GM13977 (cell line): ENCODE measurements at places on chromosomes 2 and 18.
A peak's percentile ranks its signal among the peaks of the same experiment; 100 is the strongest.

DNA sequence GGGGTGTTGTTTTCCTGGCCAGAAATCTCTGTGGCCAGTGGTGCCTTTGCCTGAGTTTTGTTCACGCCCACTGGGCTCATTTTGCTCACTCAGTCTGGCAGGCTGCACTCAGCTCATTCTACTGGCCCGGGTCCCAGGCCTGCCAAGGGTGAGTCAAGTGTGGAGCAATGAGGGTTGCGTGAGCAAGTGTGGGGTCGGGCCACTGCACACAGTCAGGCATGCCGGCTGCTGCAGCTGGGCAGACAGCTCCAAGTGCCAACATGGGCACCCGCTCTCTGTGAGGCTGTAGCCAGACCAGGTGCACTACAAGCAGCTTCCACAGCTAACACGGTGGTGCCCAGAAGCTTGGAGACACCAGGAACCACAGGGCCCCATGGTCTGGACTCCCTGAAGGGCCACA, 801.1 kb upstream of the RAB6C start:
- no peak for DNase-seq

- no peak for DNase-seq
Measured at GRCh38 chr2:99200076-99200800, 19.3 kb downstream of the MRPL30 start.

GRCh38 chr18:58054041-58054781, 10.2 kb downstream of the NEDD4L start:
- no peak for DNase-seq

DNA sequence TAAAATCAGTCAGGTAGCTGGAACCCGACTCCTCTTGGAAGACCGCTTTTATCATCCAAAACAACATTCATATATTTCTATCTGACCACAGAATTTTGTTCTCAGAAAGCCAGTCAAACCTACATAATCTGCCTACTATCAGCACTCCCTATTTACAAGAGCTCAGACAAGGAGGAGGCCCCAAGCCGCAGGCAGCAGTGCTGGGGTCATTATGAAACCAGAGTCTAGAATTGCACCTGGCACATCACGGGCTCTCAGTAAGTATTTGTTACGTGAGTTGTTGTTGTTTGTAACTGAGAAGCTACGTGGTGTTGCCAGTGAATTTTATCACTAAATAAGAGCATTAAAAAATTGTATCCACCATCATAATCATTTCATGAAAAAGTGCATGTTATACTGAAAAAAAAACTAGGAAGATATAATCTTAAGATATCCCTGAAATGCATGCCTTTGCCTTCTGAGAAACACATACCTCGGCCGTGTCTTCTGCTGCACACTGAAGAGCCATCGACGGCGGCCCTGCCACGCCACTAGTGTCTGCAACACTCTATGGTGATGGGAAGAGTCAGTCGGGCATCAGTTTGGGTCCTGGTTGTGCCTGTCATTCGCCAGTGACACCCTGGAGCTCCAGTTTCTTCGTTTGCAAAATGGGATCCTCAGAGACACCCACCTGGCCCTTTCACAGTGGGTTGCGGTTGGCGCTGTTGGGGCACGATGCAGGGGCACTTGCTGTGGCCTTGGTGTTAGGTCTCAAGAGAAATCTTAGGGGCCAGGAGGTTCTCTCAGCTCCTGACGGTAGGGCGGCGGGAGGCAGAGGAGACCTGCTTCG, 505.9 kb downstream of the EIPR1 start:
- DNase-seq, result no peak

DNA sequence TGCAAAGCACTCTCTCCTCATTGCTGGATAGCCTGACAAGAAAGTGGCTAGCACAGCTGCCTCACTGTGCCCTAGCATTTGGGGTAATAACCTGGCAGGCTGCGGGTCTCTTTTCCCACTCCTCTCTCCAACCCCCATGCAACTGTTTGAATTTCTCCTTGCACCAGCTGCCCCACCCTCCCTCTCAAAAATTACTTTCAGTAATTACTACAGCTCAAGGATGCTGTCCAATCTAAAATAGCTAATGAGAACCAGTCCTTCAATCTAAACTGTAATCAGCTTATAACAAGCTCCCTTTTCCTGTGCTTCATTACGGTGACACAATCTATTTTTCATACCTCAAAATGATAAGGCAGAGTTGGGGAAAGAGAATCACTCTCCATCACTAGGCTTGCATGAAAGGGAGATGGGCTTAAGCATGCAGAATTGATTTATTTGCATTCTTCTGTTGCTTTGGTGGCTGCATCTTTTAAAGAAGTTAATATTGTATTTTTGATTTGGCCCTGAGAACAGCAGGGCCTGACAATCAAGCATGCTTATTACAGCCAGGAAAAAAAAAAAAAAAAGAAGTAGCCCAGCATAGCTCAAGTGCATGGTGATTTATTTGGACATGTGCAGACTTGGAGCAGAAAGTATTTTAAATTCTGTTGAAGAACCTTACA, 881.8 kb downstream of the SLC4A3 start:
- DNase-seq, result no peak

GRCh38 chr2:48845684-48846083, 90.2 kb upstream of the LHCGR start:
- no peak for DNase-seq

- DNase-seq, result no peak
Measured at GRCh38 chr2:55416786-55417568, 2.7 kb downstream of the CCDC88A start.

DNA sequence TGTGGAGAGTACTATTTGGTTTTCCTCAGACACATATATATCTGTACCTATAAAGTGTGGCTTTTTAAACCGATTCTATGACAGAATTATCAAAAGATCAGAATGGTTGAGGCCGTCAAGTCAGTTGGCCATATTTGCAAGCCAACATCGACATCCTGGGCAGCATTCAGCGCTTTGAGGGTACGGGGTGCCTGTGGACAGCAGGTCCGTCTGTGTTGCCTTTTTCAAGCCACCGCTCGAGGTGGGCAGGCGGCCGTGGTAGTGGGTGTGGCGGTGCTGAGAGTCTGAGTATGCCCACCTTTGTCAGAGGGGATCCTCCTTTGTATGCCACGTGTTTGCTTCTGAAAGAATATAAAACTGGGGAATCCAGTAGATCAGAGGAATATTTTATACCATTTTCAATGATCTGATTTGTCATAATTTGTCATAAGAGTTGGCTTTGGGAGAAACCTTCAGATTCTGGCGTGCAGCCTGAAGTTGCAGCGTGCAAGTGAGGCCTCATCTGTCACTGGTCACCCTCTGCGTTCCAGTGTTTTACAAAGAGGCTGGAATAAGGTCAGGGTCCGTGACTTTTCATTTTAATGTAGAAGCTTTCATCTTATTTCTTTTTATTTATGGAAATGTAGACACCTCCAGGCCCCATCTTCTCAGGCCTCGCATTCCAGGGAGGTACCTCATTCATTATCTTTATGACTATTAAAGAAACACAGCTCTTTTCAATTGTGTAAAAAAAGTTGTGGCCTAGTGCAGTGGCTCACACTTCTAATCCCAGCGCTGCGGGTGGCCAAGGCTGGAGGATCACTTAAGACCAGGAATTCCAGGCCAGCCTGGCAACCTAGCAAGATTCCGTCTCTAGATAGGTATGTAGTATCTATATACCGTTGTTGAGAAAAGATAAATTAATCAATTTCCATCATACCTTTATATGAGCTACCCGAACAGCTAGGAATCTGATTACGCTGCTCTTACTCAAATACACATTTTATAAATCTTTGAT, 37.8 kb upstream of the RBM44 start:
- no peak for DNase-seq

DNA sequence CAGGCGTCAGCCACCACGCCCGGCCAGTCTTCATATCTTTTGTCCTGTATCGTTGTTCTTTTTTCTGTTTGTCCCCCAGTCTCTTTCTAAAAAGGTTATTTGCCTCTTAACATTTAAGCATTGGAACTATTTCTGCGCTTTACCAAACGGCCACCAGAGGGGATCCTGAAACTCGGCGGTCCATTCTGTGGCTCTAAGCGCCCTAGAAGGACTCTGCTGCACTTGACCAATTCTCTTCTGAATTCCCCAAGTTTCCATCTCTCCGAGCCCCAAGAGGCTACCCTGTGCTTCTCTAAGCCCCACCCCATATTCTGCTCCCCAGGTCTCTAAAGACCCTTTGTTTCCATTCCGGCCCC, 33.1 kb upstream of the REG3G start:
- peak; percentile 70 for DNase-seq

DNA sequence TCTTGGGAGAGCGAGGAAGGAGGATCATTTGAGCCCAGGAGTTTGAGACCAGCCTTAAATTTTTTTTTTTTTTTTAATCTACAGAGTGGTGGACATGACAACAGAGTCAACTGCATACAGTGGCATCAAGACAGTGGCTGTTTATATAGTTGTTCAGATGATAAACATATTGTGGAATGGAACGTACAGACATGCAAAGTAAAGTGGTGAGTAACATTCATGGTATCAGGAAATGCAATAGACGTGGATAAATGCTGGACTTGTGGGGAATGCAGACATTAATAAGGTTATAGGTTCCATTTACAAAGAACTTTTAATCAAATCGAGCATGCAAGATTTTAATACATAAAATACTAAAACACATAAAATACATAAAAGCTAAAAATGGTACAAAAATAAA, 11.9 kb downstream of the WDR43 start:
- DNase-seq, result no peak

GRCh38 chr18:79798999-79799370, 1.2 kb downstream of the KCNG2 start:
- DNase-seq, result no peak

DNA sequence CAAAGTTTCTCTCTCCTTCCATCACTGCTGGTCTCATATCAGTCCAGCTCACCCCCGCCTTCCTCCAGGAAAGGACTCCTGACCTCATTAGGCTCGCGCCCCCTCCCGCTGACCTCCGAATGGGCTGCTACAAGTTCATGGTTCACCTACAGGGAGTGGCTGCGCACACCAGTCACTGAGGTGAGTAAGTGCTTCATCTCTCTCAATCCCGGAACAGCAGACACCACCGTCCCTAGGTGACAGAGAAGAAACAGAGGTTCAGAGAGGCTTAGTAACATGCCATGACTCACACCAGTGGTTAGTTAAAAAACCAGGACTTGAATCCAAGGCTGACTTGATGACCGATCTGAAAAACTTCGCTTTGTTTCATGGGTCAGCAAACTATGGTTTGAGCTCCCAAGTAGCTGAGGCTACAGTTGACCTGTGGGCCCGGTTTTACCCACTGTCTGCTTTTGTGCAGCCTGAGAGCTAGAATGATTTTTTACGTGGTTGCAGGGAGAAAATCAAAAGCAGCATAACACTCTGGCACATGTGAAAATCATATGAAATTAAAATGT, 42.0 kb downstream of the ZFP36L2 start:
- DNase-seq, result no peak

GRCh38 chr2:56449449-56449860, 265.7 kb downstream of the CCDC85A start:
- DNase-seq, result no peak

DNA sequence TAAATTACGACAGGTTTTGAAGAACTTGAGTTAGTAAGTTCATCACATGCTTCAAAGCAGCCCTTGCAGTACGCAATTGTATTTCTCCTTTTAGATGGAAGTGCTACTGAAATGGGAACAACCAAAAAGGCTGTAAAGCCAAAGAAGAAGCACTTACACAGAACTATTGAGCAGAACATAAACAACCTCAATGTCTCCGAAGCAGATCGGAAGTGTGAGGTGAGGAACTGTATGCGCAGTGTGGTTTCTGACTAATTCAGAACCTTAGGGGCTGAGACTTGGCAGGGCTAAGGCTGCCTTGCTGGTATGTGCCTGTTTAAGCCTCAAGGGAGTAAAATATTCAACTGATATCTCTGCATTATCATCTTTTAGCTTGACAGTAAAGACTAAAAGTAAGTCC, 8.4 kb downstream of the NCAPH start:
- DNase-seq, result peak; percentile 62

GRCh38 chr2:148721520-148721931, 77.0 kb downstream of the EPC2 start:
- DNase-seq, result no peak

GRCh38 chr2:33763671-33764310, 164.7 kb upstream of the FAM98A start:
- no peak for DNase-seq

DNA sequence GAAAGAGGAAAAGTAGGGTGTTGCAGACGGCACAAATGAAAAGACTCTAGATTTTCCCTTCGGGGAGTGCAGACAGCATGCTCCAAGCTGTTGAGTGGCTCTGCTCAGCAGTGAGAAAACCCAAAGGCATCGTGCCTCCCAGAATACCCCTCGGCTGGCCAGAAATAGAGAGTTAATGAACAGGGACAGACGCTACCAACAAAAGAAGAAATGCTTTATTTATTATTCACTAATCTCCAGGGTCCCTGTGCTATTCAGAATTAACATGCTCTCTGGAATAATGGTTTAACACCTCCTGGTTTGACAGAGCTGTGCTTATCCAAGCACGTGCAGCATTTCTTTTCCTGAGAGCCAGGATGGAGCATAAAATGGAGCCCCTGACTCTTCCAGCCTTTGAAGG, 82.3 kb downstream of the AQP4 start:
- no peak for DNase-seq

GRCh38 chr2:239236808-239237205, 164.0 kb downstream of the HDAC4 start:
- DNase-seq, result no peak

DNA sequence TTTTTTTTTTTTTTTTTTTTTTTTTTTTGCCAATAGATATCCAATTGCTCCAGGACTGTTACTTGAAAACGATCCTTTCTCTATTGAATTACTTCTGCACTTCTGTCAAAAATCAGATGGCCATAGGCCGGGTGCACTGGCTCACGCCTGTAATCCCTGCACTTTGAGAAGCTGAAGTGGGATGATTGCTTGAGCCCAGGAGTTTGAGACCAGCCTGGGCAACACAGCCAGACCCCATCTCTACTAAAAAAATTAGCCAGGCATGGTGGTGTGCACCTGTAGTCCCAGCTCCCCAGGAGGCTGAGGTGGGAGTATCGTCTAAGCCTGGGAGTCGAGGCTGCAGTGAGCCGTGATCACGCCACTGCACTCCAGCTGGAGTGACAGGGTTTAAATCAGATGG, 4.3 kb upstream of the CHCHD5 start:
- no peak for DNase-seq

- DNase-seq, result no peak
Measured at GRCh38 chr2:48548840-48549239, 18.9 kb downstream of the STON1 start.

- DNase-seq, result no peak
Measured at GRCh38 chr2:1650085-1650872, 94.0 kb downstream of the PXDN start.

GRCh38 chr2:151567006-151567405, 157.3 kb downstream of the RIF1 start:
- no peak for DNase-seq

- DNase-seq, result peak; percentile 40
Measured at GRCh38 chr2:157302492-157303099, 23.0 kb downstream of the ERMN start.

GRCh38 chr2:15271941-15272542, 289.1 kb downstream of the NBAS start:
- DNase-seq, result no peak

DNA sequence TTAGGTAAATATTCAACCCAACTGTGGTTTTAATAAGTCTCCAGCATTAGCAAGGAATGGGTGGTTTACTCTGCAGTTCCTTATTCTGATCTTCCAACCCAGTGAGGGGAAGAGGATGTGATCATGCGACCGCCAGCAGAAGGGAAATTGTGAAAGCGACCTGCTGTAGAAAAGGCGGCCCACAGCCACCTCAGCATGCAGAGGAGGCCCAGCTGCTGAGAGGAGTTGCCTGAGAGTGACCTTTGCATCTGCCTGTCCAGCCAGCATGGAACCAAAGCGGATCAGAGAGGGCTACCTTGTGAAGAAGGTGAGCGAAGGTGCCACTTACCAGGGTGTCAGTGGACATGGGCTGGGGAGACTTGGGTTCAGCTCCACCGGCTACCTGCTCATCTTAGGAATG, at the start of gene PLEK:
PLEK (plus strand) TSS at position 196 of the 400 bp plus-strand sequence; CDS start at position 266, 70 bp downstream.
- no peak for DNase-seq
